ENCODE measurements at places on chromosomes 3 and 15. TPM values are rescaled to one million over a fixed set of nuclear protein-coding genes. Genes with fewer than 3 reads are reported as not detected.

DNA sequence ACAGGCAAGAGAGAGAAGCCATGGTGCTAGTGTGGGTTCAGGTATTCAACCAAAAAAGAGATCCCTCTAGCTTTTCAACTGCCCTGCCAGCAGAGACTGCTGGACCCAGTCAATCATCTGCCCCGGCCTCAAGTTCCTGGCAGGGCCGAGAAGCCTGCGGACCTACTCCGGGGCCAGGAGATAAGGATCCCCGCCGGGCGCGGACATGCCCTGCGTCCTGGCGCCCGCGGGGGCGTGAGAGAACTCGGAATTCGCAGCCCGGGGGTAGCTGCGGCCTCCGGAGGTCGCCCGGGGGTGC, 821 bp upstream of the MAGI1 start:
- DNase-seq, result peak; percentile 59

- peak; percentile 64 for DNase-seq
Measured at GRCh38 chr3:44117239-44117638, 124.4 kb upstream of the TOPAZ1 start.

- DNase-seq, result no peak
Measured at GRCh38 chr3:128113817-128114794, 9.5 kb downstream of the RUVBL1 start.

- no peak for DNase-seq
Measured at GRCh38 chr3:123755085-123755484, 129.0 kb downstream of the MYLK start.

DNA sequence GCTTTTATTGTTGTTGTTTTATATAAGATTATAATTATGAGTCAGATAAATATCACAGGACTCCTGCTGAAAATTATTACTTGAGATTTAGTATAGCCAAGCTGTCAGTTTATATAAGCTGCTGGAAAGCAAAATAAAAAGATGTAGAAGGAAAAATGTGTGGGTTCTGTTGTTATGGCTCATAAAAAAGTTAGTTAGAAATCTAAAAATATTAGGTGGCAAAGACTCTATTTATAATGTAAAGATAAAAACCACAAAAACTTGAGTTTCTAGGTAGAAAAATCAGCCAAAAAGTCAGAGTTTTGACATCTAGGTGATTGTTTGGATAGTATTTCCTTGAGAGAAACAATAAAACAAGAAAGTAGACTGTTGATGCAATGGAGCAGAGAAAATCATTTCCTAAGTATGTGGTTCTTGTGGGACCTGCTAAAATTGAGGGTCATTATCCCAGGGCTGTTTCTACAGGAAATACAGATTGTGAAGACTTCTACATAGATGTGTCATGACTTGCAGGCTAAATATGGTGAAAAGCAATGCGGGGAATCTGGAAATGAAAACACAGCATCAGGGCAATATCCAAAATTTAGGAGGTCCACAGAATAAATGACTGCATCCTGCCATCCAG, 1109.6 kb upstream of the CADM2 start:
- DNase-seq, result no peak

DNA sequence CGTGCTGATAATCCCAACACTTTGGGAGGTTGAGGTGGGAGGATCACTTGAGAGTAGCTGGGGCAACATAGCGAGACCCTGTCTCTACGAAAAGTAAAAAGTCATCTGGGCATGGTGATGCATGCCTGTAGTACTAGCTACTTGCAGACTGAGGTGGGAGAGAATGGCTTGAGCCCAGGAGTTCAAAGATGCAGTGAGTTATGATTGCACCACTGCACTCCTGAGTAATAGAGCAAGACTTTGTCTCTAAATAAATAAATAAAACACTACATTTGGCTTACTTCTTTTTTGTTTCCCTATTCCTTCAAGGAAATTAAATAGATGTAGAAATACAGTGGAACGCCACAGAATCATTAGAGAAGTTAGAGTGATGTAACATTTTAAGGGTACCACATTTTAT, 20.1 kb upstream of the LDHAL6B start:
- no peak for DNase-seq

- no peak for DNase-seq
Measured at GRCh38 chr3:186996356-186996755, 66.0 kb downstream of the ST6GAL1 start.

DNA sequence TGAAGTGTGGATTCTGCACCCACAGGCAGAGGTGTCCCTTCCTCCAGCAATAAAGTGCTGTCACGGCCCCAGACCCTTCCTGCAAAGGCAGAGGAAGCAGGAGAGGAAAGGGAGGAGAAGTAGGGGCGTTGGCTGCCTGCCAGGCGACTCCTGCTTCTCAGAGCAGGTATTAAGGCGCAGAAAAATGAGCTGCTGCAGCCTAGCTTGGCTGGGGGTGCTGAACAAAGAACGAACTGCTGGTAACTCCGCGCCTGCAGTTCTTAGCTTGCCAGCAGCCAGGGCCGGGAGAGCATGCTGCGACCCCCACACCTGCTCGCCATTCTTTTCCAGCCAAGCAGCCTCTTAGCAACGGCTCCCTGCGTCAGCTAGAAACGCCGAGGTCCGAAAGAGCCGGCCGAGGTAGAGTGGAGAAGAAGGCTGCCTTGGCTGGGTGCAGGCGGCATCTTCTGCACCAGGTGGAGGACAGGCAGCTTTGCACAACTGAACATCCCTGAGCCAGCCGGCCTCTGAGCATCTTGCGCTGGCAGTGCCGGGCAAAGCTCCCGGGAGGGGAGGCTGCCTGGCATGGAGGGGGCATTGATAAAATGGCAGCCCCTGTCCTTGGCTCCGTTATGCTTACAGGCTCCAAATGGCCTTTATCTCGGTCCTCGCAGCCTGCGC, 296.0 kb downstream of the MEX3B start:
- DNase-seq, result no peak

GRCh38 chr3:72041511-72041910, 256.6 kb upstream of the PROK2 start:
- no peak for DNase-seq

DNA sequence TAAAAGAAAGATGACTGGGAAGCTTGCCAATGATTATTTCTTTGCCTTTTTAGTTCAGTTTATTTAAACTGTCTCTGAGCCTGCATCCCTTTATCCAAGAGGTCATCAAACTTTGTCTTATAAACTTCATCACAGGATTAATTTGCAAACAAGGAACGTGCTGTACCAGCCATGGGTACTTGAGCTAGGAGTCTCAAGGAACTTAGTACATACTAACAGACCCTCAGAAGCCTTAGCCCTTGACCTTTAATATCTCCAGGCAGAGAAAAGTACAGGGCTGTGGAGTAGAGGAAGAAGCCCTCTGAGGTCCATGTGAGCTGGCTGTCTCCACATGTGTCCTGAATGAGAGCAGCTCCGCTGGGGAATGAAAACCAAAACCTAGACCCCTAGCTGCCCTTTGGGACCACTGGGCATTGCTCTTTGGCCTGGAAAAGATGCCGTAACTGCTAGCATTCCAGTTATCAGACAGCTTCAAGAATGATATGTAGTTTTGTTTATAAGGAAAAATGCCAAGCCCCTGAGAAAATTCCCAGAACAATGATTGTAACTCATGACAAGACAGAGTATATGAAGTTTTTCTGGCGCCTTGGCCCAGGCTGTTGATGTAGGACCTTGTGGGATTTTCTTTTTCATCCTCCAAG, 92.1 kb downstream of the ASB7 start:
- DNase-seq, result no peak

GRCh38 chr3:16392717-16393116, 120.8 kb downstream of the RFTN1 start:
- no peak for DNase-seq

DNA sequence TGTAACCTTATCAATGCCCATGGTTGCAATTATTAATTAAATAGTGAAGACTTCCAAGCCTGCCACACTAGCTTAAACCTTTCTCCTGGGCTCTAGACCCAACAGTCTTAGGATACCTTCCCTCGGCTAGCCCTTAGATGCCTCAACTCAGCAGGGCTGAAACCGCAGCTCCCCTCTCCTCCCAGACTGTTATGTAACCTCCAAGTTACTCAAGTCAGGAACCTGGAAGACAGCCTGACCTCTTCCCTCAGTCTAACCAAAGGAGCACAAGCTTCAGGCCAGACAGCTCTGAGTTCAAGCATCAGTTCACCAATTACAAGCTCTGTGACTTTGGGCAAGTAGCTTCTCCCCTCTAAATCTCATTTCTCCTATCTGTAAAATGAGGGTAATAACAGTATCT, 70.5 kb upstream of the HACD2 start:
- no peak for DNase-seq

GRCh38 chr3:152301745-152302181, 33.0 kb downstream of the MBNL1 start:
- no peak for DNase-seq

GRCh38 chr3:156175570-156175969, 55.2 kb downstream of the KCNAB1 start:
- DNase-seq, result no peak

GRCh38 chr3:33791477-33792166, 6.8 kb upstream of the PDCD6IP start:
- no peak for DNase-seq

DNA sequence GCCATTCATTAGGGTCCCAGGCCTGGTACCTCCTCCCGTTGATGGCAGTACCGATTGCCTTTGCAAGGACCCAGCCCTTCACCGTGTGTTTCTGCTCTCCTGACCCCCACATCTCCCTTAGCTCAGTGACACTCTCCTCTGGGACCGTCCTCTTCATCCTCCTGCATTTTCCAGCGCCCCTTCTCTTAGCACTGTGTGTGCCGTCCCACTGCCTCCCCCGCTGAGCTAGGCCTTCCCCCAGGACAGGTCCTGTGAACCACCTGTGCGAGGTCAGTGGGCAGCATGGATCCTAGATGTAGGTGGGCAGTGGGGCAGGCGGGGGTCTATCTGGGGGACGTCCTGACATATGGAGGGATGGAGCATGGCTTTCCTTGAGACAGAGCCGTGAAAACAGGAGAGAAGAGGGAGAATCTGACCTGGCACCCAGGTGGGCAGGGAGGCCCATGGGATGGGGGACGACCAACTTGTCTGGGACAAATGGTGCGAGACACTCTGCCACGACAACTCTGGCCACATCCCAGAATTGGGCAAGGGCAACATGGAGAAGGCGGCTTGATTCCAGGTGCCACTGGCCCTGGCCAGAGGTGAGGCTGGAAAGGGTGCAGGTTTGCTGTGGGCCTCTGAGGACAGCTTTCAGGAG, 87.7 kb upstream of the ALDH1L1 start:
- DNase-seq, result no peak

The HTR3C gene
- not detected for total RNA-seq

The GCNT3 gene
- total RNA-seq, result 0.20 TPM

The TMCO5A gene
- total RNA-seq, result not detected

Measured in WTC11 (cell line).